ENCODE measurements at places on chromosomes 2 and 18.

DNA sequence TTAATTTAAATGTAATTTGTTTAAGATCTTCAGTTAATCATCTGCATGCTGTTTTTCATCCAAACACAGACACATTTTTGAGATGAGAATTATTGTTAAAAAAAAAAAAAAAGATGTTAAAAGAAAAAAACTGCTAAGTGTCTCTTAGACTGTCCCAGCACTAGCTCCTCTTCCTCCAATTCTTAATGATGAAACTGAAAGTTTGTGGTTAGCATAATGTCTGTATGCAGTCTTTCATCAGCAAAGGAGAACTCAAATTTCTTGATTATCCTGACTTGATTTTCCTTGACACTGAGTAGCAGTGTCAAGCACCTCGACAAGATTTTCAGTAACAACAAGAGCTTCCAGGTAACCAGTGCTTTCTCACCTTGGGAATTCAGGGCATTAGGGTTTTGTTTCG, 274.4 kb downstream of the LRRTM1 start:
- DNase-seq, result no peak

DNA sequence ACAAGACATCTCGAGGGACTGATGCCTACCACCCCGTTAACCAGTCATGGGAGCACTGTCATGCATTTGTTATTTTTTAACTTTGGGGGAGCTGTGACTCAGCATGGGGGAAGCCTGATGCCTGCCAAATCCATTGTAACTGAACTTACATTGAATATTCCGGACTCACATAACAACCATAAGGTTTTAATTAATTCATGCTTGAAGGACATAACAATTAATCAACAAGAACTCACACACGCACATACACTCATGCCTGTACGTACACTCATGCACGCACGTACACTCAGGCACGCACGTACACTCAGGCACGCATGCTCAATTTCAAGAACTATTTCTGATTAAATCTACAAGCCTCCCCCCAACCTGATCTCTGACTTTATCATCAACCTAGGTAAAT, 1639.1 kb downstream of the SUCLG1 start:
- DNase-seq, result no peak

DNA sequence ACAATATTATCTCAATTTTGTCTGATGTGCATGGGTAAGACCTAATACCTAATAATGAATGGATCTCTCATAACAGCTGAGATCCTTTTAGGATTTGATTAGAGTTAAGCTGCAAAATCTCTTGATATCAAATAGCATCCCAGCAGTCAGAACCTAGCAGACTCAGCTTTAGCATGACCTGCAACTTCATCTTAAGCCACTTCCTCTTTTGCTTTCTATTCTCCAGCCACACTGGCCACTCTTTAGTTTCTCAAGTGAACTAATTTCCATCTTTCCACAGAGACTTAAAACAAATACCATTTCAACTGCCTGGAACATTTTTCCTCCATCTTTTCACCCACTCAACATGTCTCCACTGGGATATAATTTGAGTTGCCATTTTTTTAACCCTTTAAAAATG, 1251.6 kb upstream of the ZEB2 start:
- no peak for DNase-seq

GRCh38 chr2:69683170-69683971, 39.8 kb upstream of the AAK1 start:
- no peak for DNase-seq

- DNase-seq, result no peak
Observed at GRCh38 chr2:142946941-142947340, 69.5 kb downstream of the KYNU start.

DNA sequence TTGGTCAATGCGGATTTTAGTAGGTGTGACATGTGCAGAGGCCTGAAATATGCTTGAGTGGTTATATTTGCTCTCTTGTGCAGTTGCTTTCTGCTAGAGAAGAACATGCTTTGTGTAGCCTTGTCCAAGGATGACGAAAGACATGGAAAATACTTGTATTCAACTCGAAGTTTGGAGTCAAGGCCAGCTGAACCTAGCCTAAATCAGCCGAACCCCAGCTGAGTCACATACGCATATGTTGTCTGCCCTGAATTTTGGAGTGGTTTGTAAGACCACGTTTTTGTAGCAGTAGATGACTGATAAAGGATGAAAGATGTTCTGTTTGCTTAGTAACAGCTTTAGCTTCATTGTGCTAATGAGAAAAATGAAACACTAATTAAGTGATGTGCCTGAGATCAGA, 22.5 kb upstream of the SPAG16 start:
- DNase-seq, result no peak

DNA sequence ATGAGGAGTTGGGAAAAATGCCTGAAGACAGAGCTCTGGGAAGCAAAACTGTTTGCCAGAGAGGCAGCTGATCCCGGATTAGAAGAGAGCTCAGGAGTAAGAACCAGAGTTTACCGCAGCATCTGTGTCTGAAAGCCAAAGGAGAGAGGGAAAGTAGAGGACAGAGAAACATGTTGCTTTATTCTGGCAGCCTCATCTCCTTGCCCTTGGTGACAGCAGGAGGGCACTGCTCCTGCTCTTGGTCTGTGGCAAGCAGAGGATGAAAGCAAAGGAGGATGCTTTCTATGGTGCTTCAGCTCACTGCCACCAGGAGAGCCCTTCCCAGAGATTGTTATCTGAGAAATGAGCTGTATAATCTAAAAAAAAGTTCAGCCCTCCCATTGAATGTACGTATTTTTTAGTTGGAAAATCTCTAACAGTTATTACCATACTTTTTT, 7.7 kb downstream of the SLC1A4 start:
- DNase-seq, result no peak

All from iPS DF 6.9 (cell line).